Stimulated activated CD8-positive, alpha-beta memory T cell treated with anti-CD3 and anti-CD28 coated beads, Interleukin-4, amount 100 ng/mL, for 4 hours (primary cell): ENCODE measurements at places on chromosomes 6 and 20.

DNA sequence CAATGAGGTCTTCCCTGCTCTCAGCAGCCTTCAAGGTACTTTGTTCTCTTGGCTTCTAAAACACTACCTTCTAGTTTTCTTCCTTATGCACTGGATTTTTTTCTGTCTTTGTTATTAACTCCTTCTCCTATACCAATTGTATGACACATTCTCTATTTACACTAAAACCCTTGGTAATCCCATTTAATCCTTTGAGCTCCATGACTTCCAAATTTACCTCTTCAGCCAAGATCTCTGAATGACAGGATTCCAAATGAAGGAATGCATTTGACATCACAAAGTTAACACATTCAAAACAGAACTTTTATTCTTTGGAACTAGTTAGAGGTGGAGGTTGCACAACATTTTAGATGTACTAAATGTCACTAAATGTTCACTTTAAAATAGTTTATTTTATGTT, 86.6 kb upstream of the SAMD5 start:
- DNase-seq: no peak

- no peak for DNase-seq
Observed at GRCh38 chr6:127533736-127534135, 14.6 kb upstream of the MTCL3 start.

DNA sequence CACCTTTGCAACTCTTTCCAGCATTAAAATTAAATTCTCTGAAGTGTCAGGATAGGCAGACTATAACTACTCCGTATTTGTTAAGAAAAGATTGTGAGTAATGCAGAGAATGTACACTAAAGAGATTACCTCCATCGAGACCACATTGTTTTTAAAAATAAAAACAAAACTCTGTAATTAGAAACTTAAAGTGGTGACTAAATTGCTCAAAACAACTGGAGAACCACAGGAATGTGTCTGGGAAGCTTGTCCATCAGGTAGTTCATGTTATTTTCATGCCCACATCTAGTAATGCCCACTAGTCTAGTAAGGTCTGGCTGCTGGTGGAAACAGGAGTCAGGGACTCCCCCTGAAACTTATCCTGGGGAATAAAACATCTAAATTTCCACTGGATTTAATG, 103.0 kb upstream of the FOXQ1 start:
- no peak for DNase-seq

- DNase-seq: no peak
Observed at GRCh38 chr20:46000262-46000996, 8.3 kb upstream of the MMP9 start.

DNA sequence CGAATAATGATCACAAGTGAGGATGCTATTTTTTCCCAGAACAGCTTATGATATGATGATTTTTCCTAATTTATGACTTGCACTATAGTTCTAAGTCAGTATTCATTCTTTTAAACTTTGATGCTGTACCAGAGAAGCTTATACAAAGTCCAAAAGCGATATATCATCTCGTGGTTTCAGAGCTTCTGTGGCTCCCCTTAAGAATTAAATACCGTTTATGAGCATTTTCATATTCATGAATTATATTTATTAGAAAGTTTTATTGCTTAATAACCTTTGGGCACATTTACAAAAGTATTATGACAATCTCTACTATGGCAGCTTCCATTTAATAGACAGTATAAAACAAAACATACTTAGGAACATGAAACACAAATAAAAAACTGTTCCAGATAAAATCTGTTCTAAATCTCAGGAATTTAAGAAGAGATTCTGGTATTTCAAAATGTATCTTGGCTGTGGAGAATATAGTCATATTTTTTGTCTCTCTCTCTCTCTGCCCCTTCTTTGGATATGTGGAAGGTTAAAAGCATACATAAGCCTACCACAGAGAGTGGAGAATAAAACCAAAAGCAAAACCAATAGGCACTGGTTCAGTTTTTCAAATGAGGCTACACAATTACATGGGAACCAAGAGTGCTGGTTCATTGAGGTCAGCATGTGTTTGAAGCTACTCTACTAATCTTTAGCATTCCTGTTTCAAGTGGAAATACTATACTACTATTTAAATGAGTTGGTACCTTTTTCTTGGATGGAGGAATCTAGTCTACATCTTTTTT, 884.5 kb upstream of the GJE1 start:
- no peak for DNase-seq

GRCh38 chr20:13325033-13325432, 104.0 kb downstream of the ISM1 start:
- no peak for DNase-seq

- DNase-seq: no peak
Observed at GRCh38 chr20:10370091-10370887, 63.7 kb downstream of the MKKS start.

DNA sequence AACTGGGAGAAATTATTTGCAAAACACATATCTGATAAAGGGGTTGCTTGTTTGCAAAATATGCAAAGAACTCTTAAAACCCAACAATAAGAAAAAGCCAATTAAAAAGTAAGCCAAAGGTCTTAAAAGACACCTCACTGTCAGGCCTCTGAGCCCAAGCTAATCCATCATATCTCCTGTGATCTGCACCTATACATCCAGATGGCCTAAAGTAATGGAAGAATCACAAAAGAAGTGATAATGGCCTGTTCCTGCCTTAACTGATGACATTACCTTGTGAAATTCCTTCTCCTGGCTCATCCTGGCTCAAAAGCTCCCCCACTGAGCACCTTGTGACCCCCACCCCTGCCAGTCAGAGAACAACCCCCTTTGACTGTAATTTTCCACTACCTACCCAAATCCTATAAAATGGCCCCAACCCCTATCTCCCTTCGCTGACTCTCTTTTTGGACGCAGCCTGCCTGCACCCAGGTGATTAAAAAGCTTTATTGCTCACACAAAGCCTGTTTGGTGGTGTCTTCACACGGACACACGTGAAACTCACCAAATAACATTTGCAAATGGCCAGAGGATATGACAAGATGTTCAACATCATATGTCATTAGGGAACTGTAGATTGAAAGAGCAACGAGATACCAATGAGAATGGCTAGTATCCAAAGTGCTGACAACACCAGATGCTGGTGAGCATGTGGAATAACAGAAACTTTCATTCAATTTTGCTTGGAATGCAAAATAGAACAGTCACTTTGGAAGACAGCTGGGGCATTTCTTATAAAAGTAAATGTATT, 565.0 kb upstream of the ADGRB3 start:
- DNase-seq: no peak

- DNase-seq: no peak
Observed at GRCh38 chr6:5584078-5584482, 322.8 kb downstream of the FARS2 start.

DNA sequence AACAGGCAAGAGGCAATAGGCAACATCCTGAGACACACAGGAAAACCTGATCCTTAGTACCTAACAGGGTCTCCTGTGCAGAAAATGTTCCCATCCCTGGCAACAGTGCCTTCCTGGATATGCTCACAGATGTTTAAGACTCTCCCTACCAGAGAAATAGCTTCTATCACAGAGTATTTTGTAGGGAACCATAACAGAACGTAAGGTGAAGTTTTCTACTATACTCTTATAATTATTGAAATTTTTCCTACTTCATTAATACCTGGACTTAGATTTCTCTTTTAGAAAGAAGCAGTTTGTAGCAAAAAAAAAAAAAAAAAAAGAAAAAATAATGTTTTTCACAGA, 33.5 kb upstream of the LGSN start:
- DNase-seq: no peak

GRCh38 chr6:146950351-146950835, 253.8 kb upstream of the STXBP5 start:
- no peak for DNase-seq

GRCh38 chr6:5435449-5435848, 174.1 kb downstream of the FARS2 start:
- no peak for DNase-seq

- DNase-seq: no peak
Observed at GRCh38 chr6:131947986-131948661, 3.0 kb downstream of the CCN2 start.

DNA sequence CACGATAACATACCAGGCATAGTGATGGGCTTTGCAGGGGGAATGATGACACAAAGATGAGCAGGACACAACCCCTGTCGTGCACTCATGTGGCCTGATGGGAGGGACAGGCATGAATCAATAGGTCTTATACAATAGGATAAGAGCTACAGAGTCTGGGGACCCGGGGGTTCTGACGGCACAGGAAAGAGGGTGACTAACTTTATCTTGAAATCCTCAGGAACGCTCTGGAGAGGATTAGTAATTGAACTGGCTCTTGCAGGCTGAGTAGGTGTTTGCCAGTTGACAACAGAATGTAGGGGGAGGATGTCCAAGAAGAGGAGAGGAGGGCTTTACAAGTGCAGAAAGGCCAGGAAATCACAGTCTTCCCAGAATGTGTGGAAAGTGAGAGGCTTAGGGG, 219.9 kb upstream of the ECI2 start:
- DNase-seq: no peak

GRCh38 chr6:73671911-73672685, 18.3 kb upstream of the SLC17A5 start:
- DNase-seq: no peak

- no peak for DNase-seq
Observed at GRCh38 chr6:156589281-156589680, 187.9 kb upstream of the ARID1B start.

- DNase-seq: no peak
Observed at GRCh38 chr6:150195996-150196417, 53.2 kb downstream of the PPP1R14C start.

DNA sequence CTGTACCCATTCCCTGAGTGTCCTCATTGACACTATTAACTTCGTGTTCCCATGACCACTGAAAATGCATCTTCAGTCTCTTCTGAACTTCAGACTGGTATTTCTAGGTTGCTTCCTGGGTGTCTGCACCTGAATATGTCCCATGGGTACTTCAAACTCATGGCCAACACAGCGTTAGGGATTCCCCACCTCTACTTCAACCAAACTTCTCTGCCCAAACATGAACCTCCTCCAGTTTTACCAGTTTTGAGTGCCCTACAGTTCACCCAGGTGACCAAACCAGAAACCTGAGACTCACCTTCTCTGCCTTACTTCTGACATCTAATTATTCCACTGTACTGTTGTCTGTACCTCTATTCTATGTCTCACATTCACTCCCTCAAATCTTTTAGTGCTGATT, 99.5 kb upstream of the SUPT3H start:
- no peak for DNase-seq

DNA sequence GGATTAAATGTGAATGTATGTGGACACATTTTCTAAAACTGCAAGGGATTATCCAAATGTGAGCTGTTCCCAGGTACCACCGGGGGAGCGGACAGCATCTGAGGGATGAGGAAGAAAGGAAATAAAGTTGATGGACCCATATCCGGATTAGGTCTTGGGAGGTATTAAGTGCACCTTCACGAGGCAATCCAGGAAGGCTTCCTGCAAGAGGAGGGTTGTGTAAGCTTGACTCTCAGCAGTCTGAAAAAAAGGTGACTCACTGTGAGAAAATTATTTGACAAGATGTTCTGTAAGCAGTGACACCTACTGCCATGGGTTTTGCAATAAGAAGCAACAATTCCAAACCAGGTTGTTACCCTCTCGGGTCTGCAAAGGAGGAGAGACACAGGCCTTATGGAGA, 55.0 kb upstream of the LRFN2 start:
- DNase-seq: no peak

- no peak for DNase-seq
Observed at GRCh38 chr20:20551409-20551808, 161.0 kb downstream of the RALGAPA2 start.

- no peak for DNase-seq
Observed at GRCh38 chr6:108001696-108002231, 43.8 kb upstream of the SEC63 start.

- DNase-seq: no peak
Observed at GRCh38 chr6:84687431-84687830, 77.0 kb downstream of the TBX18 start.

GRCh38 chr6:149093643-149094042, 223.9 kb upstream of the TAB2 start:
- no peak for DNase-seq

GRCh38 chr6:40727271-40727670, 140.1 kb upstream of the LRFN2 start:
- DNase-seq: no peak

DNA sequence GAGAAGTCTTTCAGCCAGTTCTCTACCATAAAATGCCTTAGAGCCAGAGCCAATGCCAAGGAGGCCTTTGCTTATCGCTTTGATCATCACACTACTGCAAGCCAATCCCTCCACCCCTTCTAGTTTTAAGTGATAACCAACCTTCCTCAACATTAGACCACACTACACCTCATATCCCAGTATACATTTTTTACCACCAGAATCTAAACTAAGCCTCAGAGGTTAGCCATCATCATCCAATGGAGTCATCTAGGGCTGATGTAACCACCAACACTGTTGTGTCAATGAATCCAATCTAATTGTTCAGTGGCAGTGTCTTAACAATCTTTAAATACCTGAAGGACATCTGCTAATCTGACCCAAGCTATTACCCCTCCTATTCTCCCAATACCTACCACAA, 6.4 kb downstream of the ZUP1 start:
- DNase-seq: no peak

GRCh38 chr6:112004201-112005012, 49.5 kb upstream of the CCN6 start:
- DNase-seq: no peak

GRCh38 chr6:98590136-98590681, 244.2 kb upstream of the POU3F2 start:
- DNase-seq: no peak

- no peak for DNase-seq
Observed at GRCh38 chr6:165487347-165487746, 175.7 kb downstream of the PDE10A start.

- DNase-seq: no peak
Observed at GRCh38 chr6:118680452-118681095, 29.2 kb upstream of the CEP85L start.

DNA sequence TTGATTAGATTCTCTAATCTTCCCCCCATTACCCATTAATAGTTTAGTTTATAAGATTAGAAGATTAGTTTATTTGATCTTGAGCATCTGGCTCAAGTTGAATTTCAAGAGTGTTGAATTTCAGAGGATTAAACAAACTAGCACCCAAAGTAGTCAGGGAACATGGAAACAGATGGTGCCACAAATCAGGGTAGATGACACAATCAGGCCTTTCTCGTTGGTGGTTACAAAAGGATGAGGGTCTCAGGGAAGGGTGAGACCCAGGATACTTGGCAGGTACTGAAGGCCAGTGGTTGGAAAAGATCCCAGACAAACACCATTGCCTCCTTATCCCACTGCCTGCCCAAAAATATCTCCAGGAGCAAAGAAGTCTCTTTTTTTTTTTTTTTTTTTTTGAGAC, 29.5 kb upstream of the ADGRF1 start:
- no peak for DNase-seq

DNA sequence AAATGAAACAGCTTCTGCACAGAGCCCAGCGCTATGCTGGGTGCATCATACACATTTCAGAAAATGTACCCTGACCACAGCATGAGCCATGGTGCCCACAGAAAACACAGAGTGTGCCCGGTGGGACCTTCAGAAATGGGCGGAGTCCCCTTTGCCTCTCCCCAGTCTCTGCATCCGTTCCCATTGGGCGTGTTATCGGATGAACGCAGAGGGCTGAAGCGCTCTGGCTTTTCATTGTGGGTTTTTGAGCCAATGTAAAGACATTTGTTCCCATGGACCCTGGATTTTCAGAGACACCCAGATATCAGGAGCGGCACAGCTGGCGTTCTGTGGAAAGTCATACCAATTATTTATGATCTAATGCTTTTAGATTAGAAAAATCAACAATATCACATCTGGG, 99.8 kb downstream of the DACT2 start:
- DNase-seq: no peak

GRCh38 chr20:35638751-35639150, 23.1 kb downstream of the SPAG4 start:
- no peak for DNase-seq

GRCh38 chr20:54237116-54237943, 29.4 kb downstream of the PFDN4 start:
- no peak for DNase-seq
